RWPE2 (cell line): ENCODE measurements at places on chromosomes 4 and X.

DNA sequence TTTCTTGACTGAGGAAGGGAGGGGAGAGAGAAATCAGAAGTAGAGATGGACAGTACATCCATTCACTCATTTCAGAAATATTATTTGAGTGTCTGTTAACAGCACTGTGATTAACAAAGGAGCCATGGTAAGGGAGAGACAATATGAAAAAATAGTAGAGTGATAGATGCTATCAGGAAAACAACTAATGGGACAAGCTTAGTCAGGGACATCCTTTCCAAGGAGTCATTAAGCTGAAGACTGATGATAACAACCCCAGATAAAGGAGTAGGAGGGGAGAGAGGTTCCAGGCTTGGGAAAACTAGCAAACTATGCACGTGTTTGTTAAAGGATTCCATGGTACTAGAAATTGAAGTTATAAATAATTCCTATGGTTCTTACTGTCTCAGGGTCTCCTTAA, 122.2 kb downstream of the CBR4 start:
- DNase-seq: no peak

DNA sequence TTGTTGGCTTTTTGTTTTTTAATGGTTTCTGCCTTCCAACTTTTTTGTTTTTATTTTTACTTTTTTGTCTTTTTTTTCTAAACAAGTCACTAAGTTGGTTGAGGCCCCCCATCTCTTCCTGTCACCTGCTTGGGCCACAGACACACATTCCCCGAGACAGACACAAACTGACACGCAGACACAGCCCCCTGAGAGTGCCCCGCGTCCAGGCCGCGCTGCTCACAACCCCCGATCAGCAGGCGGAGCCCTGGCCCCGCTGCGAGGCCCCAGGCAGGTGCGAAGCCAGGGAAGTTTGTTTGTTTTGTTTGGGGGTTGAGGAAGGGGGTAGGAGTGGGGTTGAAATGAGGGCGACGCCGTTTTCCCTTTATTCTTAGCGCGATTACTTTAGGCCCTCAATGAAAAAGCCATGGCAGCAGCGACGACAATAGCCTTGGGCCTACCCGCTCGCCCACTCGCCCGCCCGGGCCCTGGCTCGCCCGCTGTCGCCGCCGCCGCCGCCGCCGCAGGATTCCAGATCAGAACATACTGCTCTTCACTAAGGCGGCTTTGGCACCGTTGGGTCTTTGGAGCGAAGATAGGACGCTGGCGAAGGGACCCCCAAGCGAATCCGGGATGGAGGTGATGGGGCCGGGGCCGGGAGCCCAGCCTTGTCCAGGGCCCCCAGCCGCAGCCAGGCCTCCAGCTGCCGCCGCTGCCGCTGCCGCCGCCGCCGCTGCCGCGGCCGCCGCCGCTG, 3.1 kb downstream of the PHOX2B start:
- no peak for DNase-seq

DNA sequence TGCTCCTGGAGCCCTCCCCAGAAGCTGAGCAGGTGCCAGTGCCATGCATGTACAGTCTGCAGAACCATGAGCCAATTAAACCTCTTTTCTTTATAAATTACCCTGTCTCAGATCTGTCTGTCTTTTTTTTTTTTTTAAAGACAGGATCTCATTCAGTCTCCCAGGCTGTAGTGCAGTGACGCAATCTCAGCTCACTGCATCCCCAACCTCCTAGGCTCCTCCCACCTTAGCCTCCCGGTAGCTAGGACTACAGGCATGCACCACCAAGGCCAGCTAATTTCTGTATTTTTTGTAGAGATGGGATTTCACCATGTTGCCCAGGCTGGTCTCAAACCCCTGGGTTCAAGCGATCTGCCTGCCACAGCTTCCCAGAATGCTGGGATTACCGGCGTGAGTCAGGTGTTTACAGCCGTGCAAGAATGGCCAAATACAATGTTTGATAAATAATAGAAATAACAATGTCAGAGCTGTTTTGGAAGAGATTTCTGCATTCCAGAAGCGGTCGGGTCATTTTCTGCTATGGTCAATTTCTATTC, 68.8 kb downstream of the SLC2A9 start:
- no peak for DNase-seq

DNA sequence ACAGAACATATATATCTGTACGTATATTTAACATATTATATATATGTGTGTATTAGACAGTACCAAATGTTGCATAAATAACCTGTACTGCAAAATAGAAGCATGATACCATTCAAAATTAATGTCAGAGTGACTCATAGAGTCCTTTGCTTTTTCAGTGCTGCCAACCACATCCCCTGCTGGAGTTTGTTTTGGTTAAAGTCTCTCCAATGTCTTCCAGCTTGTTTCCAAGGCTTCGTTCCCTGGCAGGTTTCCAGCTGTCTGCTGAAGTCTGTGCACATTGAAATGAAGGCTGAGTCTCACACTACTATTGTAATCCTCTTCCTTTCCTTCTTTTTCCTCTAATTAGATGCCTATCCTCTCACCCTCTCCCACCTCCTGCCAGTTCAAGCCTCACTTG, 14.9 kb downstream of the NRK start:
- DNase-seq: no peak

DNA sequence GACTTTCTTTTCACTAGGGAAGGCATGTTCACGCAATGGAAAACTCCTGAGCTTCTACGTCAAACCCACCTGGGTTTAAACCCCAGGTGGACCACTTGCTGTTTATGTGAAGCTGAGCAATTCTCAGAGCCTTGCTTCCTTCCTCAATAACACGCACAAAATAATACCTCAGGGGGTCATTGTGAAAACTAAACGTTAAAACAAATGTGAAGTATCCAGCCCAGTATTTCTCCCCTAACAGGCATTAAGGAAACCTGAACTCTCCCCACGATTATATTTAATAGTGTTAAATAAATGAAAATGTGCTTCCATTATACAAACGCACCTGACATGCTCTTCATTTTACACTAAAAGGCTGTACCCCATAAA, 117.5 kb downstream of the AFAP1 start:
- DNase-seq: no peak

DNA sequence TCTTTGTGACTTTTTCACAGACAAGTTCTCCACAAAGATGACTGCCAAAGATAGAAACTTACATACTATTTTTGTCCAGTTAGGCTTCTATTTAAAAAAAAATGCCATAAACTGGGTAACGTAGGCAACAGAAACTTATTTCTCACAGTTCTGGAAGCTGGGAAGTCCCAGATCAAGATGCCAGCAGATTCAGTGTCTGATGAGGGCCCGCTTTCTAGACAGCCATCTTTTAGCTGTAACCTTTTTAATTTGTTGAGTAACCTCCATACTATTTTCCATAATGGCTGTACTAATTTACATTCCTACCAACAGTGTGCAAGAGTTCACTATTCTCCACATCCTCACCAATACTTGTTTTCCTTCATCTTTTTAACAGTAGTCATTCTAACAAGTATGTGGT, 55.5 kb downstream of the ARHGEF38 start:
- DNase-seq: no peak

DNA sequence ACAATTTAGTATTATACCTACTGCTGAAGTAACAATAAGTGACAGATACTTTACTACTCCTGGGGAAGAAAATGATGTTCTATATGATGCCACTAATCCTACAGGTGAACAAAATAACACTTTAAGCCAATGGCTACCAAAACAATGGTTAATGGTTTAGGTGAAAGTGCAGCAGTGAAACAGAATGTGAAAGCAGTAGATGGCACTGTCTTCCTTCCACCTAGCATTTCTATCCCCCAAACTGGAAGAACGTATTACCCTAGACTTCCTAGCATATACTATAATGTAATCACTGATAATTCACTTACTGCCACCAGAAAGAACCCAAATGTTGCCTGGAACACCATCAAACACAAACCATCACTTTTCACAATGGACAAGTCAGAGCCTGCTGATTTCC, 18.9 kb upstream of the CABS1 start:
- no peak for DNase-seq

GRCh38 chr4:85607624-85608023, 132.7 kb downstream of the ARHGAP24 start:
- no peak for DNase-seq

- no peak for DNase-seq
Measured at GRCh38 chr4:184200296-184200695, 17.4 kb downstream of the ENPP6 start.

DNA sequence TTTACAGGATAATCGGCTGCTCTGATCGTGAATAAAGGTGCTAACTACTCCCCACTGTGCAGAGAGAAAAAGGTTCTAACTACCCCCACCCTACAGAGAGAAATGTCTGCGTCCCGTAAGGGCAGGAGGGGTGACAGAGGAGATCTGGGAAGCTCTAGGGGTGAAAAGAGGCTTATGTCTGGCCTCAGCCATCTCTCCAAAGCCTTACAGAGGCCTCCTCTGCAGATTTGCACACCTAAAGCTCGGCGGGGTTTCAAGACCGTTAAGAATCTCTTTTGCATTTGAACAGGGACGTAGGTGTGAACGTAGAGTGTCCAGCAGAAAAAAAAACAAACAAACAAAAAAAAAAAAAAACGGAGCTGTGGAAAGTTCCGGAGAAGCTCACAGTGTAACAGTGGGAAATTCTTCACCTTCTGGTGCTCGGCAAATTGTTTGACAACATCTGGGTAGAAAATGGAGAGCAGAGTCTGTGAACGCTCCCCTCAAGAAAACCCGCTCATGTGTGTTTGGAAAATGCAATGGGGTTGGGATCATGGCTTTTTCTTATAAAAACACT, 161.0 kb downstream of the SHOX start:
- no peak for DNase-seq

GRCh38 chr4:117575850-117576249, 458.4 kb upstream of the NDST3 start:
- no peak for DNase-seq

DNA sequence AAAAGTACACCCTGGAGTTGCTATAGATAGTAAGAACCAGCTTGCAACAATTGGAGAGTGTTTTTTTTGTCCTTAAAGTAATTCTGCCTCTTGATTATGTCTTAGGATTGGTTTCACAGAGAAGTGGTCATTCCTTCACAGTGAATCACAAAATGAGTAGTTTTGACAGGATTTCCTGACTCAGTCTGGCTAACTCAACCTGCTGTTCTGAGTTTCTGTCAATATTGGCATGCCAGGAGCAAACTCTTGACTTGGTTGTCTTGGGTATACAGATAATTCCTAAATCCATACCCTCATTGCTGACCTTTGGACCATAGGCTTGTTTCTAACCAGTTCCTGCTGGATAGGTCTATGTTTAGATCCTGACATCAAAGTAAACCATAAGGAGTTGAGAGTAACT, 9.4 kb downstream of the FHIP1A start:
- no peak for DNase-seq

DNA sequence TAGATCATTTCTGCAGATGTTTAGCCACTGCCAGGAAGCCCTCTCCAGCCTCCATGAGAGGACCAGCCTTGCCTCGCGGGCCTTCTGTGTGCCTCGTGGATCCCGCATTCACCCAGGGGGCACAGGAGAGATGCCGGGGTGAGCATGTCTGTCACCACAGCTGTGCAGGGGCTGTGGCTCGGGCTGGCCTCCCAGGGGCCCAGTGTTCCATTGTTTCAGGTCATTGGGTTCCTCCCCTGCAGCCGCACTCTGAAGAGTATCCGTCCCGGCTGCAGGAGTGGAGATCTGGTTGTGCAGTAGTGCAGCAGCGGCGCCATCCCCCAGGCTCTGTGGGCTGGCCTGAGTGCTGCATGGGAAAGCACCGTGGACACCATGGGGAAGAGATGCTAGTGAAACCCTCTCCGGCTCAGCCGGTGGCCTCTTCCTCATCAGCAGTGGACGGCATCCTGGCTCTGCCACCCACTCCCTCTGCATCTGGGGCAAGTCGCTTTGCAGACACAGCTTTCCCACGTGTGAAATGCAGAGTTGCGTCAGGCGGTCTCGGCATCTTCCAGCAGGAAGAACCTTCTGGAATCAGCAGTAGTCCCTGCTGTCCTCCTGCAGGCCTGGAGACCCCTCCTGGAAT, 29.1 kb downstream of the TBC1D14 start:
- no peak for DNase-seq

GRCh38 chr4:174669270-174669669, 147.0 kb upstream of the HPGD start:
- DNase-seq: no peak

- no peak for DNase-seq
Measured at GRCh38 chr4:102506523-102506922, 5.4 kb downstream of the NFKB1 start.

- no peak for DNase-seq
Measured at GRCh38 chrX:13357925-13358324, 38.1 kb upstream of the ATXN3L start.

- no peak for DNase-seq
Measured at GRCh38 chr4:6548201-6548881, 26.6 kb upstream of the MAN2B2 start.
